ENCODE measurements at places on chromosomes 3 and 15.

DNA sequence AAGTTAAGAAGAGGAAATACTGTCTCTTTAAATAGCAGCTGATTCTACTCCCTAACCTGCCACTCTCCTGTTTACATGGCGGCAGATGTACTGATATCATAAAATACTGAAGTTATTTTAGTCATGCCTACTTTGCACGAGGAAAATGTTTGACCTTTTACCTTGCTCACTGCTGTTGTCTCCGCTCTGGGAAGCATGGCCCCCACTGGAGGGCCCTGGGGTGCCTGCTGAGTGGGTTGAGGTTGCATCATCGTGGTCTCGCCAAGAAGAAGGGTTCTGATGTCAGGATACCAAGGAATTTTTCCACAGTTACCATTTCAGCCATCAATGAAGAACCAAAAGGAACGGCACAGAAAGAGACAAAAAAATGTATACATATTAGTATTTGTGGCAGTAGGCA lies 16.7 kb downstream of the MEIS2 start:
- no peak for DNase-seq

DNA sequence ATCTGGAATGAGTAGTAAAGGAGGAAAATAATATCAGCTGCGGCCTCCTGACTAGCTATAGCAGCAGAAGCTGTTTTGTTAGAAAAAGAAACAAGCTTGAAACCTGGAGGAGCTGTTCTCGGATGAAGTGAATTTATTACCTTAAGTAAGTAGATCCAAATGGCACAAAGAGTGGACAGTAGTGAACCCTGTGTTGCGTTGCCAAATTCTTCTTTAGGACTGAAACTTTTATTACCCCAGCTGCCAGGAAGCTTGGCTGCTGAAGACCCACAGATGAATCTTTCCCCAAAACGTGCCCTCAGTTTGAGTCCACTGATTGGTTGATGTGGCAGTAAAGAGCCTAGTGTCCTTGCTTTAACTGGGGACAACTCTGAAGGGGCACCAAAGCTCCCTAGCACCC lies 366.8 kb upstream of the GBE1 start:
- DNase-seq: no peak

GRCh38 chr3:60095516-60095915 lies 1045.7 kb upstream of the CFAP20DC start:
- no peak for DNase-seq

DNA sequence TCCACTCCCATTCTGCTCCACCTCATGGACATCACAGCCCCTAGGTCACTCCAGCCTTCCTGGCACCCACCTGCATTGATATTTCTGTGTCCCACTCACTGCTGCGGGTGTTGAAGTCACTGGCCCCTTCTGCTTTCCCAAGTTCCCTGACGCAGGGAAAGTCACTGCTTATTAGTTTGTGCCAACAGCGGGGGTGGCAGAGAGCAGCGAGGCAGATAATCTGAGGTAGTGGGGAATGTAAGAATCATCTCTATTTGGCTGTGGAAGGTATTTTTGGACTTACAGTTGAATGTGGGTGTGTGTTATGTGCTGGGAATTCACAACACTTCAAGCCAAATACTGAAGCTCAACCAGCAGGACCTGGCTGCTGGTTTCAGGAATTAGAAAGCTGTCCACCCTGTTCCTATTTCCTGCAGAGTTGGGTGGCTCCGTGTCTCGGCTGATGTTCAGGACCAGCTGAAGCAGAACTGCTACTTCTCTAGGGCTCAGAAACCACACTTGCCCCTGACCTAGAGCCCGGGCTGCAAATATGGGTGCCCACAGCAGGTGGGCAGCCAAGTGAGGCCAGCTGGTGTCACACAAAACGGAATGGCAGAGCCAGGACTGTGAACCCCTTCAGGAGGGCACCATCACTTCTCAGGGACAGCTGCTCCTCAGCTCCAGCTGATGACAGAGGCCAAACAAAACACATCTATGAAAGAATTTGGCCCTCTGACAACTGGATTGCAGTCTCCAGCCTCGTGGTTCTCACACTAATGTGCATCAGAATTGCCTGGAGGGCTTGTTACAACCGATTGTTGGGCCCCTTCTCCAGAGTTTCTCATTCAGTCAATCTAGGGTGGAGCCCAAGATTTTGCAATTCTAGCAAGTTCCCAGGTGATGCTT lies 57.7 kb downstream of the SEMA5B start:
- no peak for DNase-seq

GRCh38 chr15:64610257-64610919 lies 150.0 kb downstream of the ZNF609 start:
- DNase-seq: no peak

GRCh38 chr15:63396152-63396928 lies 14.7 kb upstream of the CA12 start:
- no peak for DNase-seq

DNA sequence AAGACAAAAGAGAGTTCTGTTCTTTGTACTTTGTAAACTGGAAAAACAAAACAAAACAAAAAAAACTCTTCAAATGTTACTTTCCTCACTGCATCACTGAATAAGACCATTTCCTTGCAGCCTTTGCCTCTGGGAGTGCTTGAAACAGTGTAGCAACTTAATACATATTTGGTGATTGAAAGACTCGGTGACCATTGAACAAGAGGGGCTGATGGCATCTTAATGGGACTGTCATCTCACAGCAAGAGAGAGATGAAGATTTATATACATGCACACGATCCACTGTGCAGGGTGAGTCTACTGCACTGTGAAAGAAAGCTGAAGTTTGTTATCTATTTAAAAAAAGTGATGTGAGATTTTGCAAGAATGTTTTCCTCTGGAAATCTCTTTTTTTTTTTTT lies 111.9 kb upstream of the KLHL25 start:
- DNase-seq: no peak

GRCh38 chr3:53140847-53141845 lies 10.9 kb upstream of the RFT1 start:
- DNase-seq: no peak

DNA sequence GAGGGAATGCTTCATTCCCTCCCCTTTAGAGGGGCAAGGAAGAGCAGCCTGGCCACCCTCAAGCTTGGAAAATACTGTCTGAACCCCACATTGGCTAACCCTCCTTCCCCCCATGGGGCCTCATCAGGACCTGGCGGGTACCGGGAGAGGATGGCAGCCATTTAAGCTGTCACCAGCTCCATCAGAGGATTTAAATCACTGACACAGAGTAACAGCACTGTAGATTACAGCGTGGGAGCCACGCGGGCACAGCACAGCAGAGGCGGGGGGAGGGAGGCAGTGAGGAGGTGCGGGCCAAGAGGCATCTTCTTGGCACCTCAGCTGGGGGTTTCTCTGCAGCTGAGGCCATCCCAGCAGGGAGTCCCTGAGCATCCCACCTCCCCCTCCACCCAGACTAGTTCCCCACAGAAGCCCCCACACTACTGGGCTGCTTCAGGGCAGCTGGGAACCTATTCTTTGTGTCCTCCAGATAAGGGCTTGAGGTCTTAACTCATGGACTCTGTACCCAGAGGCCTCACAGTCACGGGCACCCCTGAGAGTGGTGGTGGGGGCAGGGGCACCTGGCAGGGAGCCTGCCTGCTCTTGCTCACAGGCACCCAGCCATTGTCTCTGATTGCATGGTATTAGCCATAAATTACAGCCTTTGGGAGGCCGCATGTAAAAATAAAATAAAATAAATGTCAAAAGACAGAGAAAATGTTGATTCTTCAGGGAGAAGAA lies 21.9 kb upstream of the CACNA2D2 start:
- no peak for DNase-seq

DNA sequence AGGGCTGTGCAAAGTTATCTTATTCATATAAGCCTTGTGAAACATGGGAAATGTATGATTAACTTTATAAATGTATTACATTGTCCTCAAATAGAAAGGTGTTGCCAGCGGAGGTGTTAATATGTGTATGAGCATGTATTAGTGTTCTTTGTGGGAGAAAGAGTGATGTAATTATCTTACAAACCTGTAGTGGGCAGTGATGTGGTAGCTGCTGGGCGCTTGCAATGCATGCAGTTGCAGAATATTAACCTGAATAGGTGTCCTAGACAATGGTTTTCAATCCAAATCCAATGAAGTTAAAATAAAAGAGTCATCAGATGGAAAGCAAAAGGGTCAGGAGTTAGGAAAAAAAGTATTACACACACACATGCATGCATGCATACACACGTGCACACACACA lies 881.3 kb upstream of the CADM2 start:
- DNase-seq: no peak

DNA sequence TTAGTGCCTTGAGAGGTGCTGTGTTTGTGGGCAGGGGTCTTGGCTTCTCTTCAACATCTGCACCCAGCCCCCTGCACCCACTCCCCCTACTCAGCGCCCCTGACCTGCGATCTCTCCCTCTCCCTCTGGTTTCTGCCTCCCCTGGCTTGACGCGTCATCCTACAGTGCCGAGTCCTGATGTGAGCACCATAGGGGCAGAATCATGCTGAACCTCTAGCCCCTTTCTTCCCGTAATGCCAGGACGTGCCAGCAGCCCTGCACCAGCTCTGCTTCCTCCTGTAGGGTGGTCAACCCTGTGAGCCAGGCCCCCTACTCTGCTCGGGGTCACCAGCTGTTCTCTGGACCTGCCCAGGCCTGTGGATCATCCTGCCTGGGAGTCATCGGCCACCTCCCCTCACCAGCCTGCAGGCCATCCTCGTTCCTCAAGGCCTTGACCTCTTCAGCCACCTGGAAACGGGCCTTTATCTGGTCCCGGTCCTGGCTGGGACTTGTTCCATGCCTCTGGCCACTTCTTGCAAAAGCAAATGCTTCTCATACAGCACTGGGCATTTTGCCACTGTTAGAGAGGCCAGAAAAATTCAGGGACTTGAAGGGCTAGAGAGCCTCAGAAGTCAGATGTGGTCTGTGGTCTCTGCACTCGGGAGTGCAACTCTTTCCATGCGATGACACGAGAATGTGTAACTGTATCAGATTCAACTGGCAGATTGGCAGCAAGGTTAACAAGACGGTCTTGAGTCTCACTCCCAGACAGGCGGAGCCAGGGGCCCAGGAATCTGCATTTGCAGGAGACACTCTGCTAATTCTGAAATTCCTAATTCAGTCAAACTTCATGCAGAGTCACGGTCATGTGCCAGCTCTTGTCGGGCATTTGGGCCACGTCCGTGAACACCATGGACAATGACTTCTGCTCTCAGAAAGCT lies 16.7 kb upstream of the KLF15 start:
- no peak for DNase-seq

DNA sequence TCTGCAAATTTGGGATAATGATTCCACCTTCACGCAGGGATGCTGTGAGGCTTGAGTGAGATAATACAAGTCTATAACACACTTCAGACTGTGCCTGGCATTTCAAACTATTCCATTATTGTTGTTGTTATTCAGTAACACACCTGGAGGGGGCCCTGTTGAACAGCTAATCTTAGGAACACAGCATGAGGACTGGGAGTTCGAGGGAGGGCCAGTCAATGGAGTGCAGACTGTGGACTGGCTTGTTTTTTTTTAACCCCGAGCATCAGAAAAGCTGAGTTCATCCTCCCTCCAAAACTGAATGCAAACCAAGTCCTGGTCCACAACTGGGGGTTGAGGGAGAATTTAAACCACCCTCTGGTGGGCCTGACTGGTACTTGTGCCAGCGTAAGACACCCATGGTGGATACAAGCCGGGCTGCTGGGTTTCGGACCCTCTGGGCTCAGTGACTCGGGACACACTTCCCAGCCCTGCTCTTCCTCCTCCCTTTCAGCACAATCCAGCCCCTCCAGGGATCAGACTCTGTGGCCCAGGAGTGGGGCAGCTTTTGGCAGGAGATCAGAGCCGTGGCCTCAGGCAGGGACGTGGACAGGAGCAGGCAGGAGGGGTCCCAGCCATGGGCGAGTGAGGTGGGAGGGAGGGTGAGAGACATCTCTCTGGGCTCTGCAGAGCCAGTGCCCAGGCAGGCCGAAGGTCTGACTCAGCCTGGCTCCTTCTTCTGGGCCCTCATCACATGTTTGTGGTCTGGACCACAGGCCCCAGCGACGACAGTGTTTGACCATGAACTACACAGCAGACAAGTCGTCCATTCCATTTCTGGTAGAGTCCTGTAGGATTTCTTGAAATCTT lies 36.3 kb upstream of the MEX3B start:
- no peak for DNase-seq

DNA sequence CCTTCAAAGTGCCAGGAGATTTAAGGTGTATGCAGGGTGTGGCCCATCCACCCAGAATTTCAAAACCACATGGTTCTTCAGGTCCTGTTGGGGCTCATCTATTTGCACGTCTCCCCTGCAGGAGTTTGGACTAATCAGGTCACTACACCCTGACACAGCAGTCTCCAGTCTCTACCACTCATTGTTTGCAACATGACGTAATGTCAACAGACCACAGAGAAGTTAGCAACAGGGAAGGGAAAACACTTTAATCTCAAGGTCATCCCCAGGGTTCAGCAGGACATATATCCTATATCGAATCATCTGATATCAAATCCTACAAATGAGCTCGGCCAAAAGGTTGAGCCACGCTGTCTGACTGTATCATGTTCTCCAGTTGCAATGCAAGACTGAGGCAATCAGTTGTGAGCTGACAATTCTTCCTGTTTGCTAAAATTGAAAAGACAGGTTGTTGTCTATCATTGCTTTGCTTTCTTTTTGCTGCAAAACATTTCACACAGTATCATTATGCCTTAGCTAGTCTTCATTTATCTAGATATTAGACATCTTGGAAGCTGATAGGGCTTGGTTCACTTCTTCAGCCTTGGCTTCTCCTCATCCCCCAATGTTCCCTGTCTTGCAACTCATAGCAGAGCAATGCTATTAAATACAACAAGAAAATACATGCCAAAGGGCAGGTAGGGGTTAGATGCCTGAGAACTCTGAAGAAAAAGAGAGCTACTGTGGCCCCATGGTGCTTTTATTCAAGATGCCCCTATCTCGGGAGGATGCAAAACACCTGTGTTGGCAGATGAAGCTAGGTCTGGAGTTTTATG lies 13.4 kb upstream of the LEKR1 start:
- no peak for DNase-seq

- DNase-seq: no peak
Observed at GRCh38 chr3:170697908-170698307, 112.0 kb upstream of the SLC7A14 start.

- no peak for DNase-seq
Observed at GRCh38 chr3:117669774-117670173, 960.2 kb downstream of the TUSC7 start.

Data from stimulated activated CD4-positive, alpha-beta T cell treated with anti-CD3 and anti-CD28 coated beads, Interleukin-2, amount 100 ng/mL, for 48 hours (primary cell).